Activated naive CD4-positive, alpha-beta T cell (primary cell): ENCODE measurements at places on chromosomes 3 and 15.

- no peak for DNase-seq
Observed at GRCh38 chr3:98786364-98787006, 23.3 kb downstream of the ST3GAL6 start.

GRCh38 chr3:109952924-109953323 lies 615.6 kb upstream of the DPPA4 start:
- DNase-seq = no peak

DNA sequence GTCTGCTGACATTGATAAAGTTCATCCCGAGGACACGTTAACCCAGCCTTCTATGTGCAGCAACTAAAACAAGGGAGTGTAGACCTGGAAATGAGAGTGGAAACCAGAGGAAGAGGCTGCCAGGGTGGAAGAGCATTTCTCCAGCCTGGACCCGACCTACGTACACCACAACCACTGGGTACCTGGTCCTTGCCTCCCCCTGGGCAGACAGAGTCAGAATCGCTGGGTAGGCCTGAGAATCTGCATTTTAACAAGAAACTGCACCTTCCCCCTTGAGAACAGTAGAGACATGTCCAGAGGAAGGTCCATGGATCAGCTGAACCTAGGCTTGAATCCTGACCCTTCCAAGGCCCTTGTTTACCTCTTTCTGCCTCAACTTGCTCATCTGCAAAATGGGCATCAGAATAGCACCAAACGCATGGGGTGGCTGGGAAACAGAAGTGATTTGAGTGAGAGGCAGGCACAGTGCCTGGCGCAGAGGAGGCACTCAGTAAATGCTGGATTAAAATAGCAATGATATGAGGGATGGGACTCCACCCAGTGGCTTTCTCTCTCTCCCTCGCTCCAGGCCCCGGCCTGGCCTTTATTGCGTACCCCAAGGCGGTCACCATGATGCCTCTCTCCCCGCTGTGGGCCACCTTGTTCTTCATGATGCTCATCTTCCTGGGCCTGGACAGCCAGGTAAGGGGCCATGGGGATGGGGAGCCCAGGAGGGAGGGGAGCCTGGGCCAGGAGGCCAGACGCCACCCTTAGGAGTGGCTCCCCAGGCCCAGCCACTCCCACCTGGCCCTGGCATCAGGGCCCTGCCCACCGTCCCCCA lies 66.9 kb upstream of the SLC6A1 start:
- no peak for DNase-seq

DNA sequence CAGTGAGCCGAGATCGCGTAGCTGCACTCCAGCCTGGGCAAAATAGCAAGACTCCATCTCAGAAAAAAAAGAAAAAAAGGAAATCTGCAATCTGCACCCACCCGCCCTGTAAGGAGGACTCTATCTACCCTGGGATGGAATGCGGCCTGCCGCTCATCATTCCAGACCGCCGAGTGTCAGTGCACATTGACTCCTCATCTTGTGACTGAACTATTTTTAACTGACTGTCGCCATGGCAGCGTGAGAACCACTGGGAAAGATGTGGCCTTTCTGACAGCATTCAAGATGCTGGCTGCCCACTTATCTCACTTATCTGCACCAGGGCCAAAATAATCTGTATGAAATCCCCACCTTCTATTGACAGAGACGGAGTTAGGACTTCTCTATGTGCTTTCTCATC lies 38.8 kb upstream of the ANKRD34C start:
- no peak for DNase-seq

DNA sequence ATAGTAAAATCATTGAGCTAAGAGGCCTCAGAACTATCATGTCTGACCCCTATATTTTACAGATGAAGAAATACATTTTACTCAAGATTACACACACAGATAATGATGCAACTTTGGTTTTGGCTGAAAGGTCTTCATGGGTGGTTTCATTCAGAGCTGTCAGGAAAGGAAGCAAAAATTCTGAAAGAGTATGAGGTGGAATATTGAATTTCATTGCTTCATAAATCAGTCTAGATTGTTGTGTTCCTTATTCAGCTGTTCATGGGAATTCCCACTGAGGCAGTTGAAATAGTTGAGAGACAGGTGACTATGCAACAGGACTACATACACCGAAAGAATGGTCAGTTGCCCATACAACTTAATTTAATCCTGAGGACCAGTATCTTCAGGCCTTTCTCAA lies 39.4 kb downstream of the CD200 start:
- DNase-seq = no peak

DNA sequence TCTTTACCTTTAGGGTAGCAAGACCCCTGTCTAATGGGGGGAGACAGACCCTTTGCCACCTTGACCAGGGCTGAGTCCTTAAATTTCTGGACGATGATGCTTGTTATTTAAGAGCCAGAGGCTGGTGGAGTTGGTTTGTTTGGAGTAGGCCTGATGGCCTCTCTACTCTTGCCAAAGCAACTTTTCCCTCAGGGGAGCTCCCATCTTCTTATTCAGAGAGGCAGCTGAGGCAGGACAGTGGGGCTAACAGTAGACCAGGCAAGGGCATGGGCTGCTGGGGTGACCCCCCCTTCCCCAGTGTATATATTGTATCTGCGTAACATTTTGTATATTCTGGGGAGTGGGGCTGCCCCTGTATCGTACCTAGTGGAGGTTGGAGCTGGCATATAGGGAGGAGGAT lies 10.3 kb downstream of the RPS17 start:
- DNase-seq = no peak

GRCh38 chr3:144185276-144185675 lies 213.7 kb downstream of the DIPK2A start:
- no peak for DNase-seq

DNA sequence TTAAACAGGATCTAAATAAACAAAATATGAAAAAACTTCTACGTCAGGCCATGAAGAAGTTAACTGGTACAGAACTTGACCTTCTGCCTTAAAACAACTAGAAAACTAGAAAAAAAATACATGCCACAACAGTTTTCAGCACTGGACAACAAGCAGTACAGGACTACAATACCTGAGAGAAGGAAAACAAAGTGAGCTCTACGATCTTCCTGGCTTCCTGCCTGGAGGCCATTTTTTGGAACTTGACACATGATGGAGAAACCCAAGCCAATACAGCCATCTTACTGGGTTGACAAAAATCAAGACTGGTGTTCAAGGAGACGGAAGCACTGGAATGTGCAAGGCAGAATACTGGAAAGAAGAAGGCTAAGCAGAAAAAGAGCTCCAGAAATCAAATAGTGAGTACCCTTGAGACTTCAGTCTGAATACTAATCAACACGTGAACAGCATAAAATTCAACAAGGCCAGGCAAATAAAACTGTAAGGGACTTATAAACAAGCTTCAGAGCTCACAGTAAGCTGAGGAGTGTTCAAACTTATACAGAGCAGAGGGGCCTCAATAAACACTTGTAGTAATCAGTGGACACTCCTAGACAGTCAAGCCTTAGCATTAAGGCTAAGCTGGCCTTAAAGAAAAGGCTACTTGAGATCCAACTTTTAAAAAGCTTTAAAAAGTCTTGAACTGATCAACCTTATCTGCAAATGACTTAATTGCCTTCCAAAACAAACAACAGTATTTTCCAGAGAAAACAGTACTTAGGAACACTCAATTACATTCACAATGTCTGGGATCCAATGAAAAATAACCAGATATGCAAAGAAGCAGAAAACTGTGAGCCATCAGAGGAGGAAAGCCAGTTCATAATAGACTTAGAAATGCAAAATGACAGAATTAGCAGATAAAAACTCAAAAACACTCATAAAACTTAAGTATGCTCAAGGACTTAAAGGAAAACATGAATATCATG lies 63.2 kb downstream of the DLG1 start:
- no peak for DNase-seq

- no peak for DNase-seq
Observed at GRCh38 chr15:48556159-48556897, 89.2 kb downstream of the FBN1 start.

- no peak for DNase-seq
Observed at GRCh38 chr3:12413721-12414255, 70.5 kb upstream of the TSEN2 start.

DNA sequence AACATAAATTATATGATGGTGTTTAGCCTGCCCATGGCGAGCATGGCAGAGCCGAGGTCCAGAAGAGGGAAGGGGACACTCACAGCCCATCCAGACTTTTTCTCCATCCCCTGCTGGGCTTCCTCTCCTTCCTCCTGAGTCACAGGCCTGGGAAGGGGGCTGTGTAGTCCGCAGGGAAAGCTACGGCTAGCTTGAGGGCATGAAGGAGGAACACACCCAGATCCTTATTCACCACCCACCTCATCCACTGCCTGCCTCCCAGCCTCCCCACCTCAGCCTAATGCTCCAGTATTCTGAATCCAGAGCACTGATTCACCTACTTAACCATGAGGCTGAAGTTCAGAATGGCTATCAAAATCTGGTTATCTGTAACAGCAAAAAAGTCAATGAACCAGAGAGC lies 97.8 kb downstream of the OXNAD1 start:
- no peak for DNase-seq

- DNase-seq = no peak
Observed at GRCh38 chr15:70199540-70200410, 102.1 kb upstream of the TLE3 start.

DNA sequence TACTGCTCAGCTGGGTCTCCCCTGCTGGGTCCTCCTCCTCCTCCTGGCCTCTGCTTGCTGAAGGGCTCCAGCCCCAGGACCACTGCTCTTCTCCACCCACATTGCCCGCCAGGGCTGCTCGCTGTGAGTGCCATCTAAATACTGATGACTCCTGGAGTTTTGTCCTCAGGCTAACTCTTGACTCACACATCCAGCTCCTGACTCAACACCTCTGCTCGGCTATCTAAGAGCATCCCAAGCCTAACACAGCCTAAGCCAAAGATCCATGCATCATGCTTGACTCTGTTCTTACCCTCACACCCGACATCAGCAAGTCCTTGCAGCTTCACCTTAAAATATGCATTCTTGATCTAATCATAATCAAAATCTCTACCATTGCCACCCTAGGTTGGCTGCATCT lies 260.2 kb downstream of the KLF13 start:
- DNase-seq = no peak

DNA sequence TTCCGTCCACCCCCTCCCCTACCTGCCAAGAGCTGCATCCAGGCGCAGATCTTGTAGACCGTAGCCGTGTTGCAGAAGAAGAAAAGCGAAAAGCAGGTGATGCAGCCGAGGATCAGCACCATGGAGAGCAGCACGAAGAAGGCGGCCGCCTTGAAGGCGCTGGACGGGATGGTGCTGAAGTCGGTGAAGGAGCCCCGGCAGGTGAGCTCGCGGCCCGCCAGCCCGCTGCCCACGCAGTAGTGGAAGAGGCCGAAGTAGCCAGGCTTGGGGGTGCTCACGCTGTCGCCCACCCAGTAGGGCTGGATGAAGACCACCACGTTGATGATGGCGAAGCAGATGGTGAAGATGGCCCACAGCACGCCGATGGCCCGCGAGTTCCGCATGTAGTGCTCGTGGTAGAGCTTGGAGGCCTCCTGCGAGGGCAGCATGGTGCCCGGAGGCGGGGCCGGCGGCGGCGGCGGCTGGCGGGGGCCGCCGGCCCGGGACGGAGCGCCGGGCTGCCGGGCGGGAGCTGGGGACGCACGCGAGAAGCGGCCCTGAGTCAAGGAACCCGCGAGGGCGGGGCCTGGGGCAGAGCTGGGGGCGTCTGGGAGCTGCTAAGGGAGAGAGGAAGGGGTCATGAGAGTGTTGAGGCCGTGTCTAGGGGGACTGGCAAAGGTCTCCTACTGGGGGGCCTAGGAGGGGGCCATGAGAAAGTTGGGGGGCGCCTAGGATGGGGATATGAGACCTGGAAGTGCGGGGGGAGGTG lies 1.2 kb downstream of the LHFPL4 start:
- DNase-seq = peak; percentile 6

DNA sequence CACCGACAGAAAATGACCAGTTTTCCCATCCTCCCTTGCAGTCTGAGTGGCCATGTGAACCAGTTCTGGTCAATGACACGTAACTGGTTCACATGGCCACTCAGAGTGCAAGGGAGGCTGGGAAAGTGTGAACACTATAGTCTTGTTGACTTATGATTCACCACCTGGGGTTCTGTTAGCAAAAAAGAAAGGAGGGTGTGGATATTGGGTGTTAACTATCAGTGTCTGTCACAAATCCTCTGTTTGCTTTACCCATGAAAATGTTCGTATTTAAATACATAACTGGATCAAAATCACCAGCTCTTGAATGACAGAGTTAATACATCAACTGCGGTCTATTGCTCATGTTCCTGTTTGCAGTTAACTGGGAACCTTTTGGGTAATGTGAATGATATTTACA lies 92.3 kb downstream of the ADAMTSL3 start:
- no peak for DNase-seq
